ENCODE measurements at places on chromosomes 1 and 21. TPM values are rescaled to one million over a fixed set of nuclear protein-coding genes. Genes with fewer than 3 reads are reported as not detected.
A peak's percentile ranks its signal among the peaks of the same experiment; 100 is the strongest.

GRCh38 chr1:199948587-199949280 lies 78.8 kb upstream of the NR5A2 start:
- H3K36me3 ChIP-seq: no peaks in the 10 kb centered on the region
- H3K27ac ChIP-seq: no peak overlapping the region
- no peak for DNase-seq
- H3K4me1 ChIP-seq: no peaks in the 10 kb centered on the region

DNA sequence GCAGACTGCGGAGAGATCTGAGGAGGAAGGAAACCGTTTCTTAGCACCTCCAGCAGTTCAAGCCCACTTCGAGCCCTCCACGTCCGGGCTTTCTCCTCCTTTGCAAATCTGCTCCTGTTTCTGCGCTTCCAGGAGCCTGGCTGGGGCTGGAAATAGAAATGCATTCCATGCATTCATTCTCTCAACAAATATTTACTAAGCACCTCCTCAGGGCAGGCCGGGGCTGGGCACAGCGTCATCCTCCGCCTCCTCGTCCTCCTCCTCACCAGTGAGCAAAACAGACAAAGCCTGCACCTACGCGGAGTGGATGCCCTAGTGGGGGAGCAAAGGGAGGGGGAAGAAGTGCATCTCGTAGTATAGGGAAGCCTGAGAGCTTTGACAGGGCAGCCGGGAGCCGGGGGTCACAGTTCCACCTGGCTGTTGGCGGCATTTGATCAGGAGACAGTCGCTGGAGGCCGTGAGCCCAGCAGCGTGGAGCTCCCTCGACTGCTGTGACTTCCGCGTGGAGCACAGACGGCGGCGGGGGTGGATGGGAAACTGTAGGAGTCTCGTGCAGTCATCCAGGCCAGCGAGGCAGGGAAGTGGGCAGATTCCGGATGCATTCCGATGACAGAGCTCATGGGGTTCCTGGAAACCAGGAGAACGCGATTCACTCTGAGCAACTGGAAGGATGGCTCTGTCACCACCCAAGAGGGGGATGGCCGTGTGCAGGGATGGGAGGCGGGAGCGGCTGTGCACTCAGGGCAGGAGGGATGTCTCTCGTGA lies 93.5 kb downstream of the SIK1 start:
- H3K36me3 ChIP-seq: no peaks in the 10 kb centered on the region
- H3K4me3 ChIP-seq: no peak overlapping the region
- peak overlapping the region; percentile 81 for H3K27ac ChIP-seq

- no peaks in the 10 kb centered on the region for H3K36me3 ChIP-seq
- H3K4me3 ChIP-seq: no peak overlapping the region
- H3K27me3 ChIP-seq: peaks cover 37% of the 10 kb centered on the region
- no peaks in the 10 kb centered on the region for H3K4me1 ChIP-seq
- DNase-seq: no peak
- no peak overlapping the region for H3K27ac ChIP-seq
These were observed 50.5 kb upstream of the PRELP start for GRCh38 chr1:203424861-203425662.

- no peak overlapping the region for H3K4me3 ChIP-seq
- no peaks in the 10 kb centered on the region for H3K4me1 ChIP-seq
- H3K36me3 ChIP-seq: no peaks in the 10 kb centered on the region
These were observed 91.7 kb downstream of the PGBD5 start for GRCh38 chr1:230334447-230334837.

- peaks cover 23% of the 10 kb centered on the region for H3K4me1 ChIP-seq
- H3K4me3 ChIP-seq: no peak overlapping the region
- no peak for DNase-seq
- no peaks in the 10 kb centered on the region for H3K27me3 ChIP-seq
- no peak overlapping the region for H3K27ac ChIP-seq
These were observed 14.0 kb downstream of the AK2 start for GRCh38 chr1:33022650-33023200.

RIPPLY3 gene
- 1.9 TPM for polyA plus RNA-seq

Measured in left lung (tissue), 14 donors.